DMS79 (cell line): ENCODE measurements at places on chromosomes 2 and 18.

DNA sequence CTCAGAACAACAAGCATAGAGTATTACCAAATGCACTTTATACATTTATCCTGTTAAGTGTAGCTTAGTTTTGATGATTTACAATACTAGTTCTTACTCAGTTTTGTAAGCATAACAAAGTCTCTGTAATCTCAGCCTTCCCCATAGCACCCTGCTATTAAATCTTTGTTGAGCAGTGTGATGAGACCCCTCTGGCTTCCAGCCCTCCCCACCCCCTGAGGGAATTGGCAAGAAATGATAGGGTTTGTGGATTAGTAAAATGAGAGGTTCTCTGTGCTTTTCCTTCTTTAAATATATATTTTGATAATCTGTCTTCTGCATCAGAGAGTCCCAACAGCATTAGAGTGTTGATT is 37.2 kb downstream of the ZNF521 start:
- no peak for DNase-seq

GRCh38 chr2:178420463-178420999 is 30.4 kb downstream of the PRKRA start:
- no peak for DNase-seq

DNA sequence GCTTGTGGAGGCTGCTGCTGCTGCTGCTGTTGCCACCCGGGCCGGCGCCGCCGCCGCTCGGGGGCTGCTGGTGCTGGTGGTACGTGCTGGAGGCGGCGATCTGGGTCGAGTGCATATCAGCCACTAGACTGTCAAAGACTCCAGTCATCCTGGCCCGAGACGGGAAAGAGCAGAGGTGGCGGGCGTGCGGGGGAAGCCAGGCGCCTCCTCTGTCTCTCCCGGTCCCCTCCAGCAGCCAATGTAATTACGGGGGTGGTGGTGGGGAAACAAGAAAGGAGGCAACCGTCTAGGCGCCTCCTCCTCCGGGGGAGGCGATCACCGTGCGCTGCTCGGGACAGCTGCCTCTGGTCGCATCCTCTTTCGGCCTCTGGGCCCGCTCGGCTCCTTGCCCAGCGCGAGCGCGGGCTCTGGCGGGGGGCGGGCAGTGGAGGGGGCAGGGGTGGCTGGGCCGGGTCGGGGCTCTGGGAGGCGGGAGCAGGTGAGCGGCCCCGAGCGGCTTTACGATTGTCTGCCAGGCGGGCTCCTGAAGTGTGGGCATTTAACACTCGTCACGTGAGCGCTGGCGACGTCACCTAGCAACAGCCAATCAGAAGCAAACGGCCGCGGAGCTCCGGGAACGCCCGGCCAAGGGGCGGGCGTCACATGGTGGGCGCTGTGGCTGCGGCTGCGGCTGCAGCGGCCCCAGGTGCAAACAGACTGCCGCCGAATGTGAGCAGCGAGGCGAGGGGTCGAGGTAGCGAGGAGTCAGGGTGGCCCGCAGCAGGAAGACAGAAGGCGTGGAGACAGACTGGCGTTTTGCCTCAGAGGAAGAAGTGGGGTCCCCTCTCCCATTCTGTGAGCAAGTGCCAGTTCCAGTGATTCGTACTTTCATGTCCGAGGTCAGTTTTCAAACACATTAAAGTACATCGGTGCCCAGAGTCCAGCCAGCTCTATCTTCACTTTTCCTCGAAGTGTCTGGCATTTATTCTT is at the start of gene DLX2:
DLX2 (minus strand) TSS at position 510 of the 969 bp plus-strand sequence; CDS start at position 148, 362 bp downstream.
- DNase-seq = peak; percentile 86

DNA sequence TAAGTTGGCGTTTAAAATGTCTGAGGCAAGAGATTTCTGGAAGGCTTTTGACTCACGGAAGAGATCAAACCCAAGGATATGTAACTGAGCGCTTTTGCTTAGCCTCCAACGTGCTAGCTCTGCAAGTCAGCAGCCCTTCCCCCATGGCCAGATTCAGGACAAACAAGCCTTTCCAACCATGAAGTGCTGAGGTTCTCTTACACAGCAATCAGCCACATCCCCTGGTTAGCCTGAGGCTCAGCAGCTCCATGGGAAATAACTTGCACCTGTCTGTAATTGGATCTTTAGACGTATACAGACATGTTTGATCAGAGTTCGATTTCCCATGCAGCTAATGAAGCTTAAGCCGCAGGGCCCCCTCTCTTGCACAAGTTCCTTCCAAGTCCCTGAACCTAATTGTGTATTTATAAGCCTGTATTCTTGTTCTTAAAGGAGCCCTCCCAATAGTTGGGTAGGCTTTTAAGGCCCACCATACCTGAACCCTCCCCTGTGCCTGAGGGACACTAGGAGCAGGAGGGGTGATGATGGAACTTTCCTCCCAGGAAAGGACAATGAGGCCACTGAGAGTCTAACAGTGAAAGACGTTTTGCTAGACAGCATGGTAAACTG is 2.1 kb upstream of the TMEM131 start:
- peak; percentile 57 for DNase-seq

GRCh38 chr2:185181901-185182300 is 556.7 kb upstream of the FSIP2 start:
- no peak for DNase-seq

- DNase-seq = no peak
Measured at GRCh38 chr2:185174353-185174752, 564.3 kb upstream of the FSIP2 start.

DNA sequence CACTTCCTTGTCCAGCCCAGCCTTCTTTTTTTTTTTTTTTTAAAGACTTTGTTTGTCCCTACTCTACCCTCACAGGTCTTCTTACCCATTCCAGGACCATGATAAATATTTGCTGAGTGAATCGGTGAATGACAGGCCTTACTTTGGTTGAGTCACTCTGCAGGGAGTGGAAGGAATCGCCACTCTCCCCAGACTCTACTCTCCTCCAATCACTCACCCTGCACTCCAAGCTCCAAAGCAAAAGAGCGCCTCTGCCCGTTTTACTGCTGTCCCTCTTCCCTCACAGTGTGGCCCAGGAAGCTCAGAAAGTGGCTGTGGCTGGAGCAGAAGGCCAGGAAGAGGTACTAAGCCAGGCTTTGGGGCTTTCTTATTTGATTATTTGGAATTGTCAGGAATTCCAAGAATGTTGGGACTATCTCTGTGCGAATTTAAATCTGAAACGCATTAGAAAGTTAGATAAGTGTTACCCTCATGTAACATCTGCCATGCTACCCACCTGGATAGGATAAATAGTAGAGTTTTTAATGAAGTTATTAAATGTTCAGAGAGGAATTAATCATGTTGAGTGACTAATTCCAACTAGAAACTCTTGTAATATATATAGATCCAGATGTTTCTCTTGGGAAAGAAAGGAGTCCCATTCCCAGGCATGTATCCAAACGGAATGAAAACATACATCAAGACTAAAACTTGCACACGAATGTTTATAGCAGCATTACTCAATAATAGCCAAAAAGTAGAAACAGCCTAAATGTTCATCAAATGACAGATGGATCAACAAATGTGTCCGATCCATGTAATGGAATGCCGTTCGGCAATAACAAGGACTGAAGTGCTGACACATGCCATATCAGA is 43.0 kb upstream of the CHMP1B start:
- no peak for DNase-seq

DNA sequence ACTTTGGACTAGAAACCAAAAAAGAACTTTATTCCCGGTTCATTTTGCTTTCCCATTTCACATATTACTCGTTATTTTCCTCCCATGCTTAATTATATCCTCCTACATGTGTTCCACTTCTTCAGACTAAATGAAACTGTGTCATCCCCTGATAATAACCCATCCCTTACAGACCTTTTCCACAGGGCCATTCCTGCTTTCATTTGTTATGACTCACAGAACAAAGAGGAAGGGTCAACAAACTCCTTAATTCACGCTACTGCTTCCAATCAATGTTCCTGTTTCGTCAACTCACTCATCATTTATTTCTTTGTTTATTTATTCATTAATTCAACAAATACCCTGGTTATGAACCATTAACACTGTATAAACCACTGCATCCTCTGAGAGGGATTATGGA is 104.5 kb downstream of the ZEB2 start:
- DNase-seq = no peak

DNA sequence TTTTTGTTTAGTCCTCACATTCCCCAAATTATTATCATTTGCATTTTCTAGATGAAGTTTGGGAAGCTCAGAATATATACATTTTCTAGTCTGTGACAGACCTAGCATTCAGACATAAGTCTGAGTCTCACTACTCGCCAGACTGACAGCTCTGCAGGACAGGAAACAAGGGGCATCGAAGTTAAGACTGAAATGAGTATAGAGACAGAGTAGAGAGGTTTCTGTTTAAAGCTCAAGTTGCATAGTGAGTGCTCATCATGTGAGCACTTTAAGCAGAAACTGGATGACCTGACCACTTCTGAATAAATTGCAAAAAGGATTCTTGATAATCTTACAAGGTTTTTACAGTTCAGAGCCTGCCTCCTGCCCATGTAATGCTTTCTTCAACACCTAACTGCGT is 1.1 kb downstream of the HADHB start:
- no peak for DNase-seq

GRCh38 chr2:172394002-172394401 is 33.4 kb upstream of the ITGA6 start:
- no peak for DNase-seq

DNA sequence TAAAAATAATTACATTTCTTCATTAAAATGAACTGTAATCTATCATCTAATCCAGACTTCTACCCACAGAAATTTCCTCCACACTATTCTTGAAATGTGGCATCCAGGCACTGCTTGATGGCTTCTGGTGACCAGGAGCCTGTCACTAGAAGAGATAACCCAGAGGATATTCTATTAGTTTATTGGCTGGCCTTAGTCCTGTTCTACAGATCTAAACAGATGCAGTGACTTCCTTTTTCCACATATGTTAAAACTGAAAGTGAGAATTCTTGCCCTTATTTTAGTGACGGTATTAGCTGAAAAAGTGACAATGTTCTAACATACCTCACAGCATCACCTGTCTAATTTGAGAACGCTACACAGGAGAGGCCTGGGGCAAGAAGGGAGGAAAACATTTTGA is 775.4 kb downstream of the TSN start:
- DNase-seq = no peak

DNA sequence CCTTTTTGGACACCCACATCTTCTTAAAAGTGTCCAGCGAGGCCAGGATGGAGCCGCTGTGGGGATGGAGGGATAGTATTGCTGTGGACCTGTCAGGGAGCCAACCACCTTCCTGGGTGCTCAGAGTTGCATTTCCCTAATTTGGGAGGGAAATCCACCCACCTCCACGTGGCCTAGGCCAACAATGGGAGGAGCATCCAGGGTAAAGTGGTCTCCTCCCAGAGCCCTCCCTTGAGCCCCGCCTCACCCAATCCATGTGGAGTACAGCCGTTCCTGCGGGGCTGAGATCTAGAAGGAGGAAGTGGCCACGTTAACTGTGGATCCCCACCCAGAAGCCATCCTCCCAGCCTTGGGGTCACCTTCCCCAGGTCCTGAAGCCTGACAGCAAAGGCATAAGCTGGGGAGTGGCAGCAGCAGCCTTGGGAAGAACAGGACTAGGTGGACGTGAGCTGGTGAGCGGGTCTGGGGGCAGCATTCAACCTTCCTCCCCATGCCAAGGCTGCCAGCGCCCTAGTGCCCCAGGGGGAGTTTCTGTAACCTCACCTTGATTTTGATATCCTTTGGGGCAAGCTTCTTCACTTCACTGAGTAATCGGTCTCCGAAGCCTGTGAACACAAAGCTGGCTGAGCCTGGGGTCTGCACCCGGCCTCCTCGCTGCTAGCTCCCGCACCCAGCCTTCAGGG is 6.8 kb downstream of the ACTR1B start:
- DNase-seq = no peak

GRCh38 chr2:205607146-205607545 is 75.2 kb upstream of the NRP2 start:
- DNase-seq = no peak

DNA sequence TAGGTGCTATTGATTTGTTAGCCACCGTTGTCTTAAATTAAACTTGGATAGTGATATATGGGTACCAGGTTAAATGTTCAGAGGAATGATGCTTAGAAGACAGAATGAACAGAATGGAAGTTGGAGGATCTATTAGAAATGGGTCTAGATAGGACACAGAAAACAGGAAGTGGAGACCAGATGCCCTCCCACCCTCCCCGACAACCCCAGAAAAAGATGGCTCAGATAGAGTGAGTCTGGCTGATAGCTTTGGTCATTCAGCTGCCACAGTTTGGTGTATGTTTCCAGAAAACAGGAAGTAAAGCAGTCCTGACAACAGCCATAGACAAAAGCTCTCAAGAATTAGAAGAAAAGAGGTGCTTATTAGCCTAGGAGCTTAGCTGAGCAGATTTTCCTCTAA is 71.5 kb upstream of the DSG1 start:
- no peak for DNase-seq

DNA sequence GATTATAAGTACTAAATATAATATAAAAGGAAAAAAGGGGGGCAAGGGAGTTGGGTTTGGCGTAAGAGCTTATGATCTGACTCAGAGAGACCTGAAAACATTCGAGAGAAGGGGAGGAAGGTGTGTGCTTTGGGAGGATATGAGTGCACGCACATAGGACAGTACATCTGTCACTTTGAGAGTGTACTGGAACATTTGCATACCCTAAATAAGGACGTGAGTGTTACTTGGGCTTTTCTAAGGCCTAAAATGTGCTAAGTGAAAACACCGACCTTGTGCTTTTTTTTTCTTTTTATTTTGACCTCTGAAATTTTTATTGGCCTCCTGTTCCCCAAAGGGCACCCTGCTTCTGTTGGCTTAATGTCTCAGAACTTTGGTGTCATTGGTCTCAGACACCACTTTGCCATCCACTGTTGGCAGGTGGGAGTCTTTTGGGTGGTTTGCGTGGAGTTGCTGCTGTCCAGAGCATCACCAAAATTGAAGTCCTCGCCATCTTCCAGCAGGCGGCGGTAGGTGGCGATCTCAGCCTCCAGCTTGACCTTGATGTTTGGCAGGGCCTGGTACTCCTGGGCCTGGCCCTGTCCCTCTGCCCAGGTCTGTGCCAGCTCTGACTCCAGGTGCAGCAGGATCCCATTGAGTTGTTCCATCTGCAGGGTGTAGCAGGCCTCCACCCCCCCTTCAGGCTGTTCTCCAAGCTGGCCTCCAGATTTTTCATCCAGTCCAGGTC is 57.7 kb downstream of the CD28 start:
- no peak for DNase-seq

- DNase-seq = no peak
Measured at GRCh38 chr2:152062125-152063091, 36.4 kb downstream of the CACNB4 start.

- DNase-seq = peak; percentile 80
Measured at GRCh38 chr2:206693399-206694137, 24.6 kb downstream of the DYTN start.

GRCh38 chr2:238143239-238143951 is 4.9 kb downstream of the KLHL30 start:
- no peak for DNase-seq

DNA sequence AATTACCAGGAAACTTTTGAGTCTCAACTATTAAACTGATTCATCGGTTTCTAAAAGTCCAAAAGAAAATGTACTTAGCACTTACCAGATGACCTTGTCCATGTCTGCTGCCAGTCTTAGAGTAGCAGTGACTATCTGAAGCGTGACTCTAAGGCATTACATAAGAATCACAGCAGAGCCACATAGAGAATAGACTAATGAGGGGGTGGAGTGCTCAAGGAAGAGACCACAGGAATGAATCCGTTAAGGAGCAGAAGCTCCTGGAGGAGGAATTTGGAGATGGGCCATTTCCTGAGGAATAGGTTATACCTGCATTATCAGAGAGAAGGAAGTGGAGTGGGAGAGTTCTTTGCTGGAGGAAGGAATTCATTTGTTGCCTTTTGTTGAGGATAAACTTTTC is 116.0 kb downstream of the MAP3K20 start:
- DNase-seq = no peak
